RWPE1 (cell line): ENCODE measurements at places on chromosomes 16 and 17.
A peak's percentile ranks its signal among the peaks of the same experiment; 100 is the strongest.

GRCh38 chr16:50501251-50501650 lies 46.9 kb upstream of the NKD1 start:
- no peak for DNase-seq

- peak; percentile 8 for DNase-seq
Measured at GRCh38 chr16:77660311-77660710, 62.0 kb upstream of the NUDT7 start.

GRCh38 chr16:15041271-15042004 lies 14.4 kb downstream of the NTAN1 start:
- DNase-seq: peak; percentile 17

DNA sequence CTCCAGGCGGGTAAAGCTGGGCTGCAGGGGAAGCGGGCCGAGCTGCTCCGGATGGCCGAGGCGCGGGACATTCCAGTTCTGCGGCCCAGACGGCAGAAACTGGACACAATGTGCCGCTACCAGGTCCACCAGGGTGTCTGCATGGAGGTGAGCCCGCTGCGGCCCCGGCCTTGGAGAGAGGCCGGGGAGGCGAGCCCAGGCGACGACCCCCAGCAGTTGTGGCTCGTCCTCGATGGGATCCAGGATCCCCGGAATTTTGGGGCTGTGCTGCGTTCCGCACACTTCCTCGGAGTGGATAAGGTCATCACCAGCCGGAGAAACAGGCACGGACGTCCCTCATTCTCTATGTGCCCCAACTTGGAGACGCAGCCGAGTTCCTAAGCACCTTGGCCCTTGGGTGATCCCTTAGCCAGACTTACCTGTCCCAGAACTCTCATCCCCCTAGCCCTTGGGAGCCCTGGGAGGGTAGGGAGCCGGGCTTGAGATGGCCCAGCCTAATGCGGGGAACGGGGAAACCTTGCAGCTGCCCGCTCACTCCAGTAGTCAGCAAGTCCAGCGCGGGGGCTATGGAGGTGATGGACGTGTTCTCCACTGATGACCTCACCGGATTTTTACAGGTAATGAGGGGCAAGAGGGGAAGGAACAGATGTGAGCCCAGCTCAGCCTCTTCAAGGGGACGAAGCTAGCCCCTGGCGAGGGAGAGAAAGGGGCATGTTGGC lies 806 bp downstream of the MRM1 start:
- DNase-seq: no peak

DNA sequence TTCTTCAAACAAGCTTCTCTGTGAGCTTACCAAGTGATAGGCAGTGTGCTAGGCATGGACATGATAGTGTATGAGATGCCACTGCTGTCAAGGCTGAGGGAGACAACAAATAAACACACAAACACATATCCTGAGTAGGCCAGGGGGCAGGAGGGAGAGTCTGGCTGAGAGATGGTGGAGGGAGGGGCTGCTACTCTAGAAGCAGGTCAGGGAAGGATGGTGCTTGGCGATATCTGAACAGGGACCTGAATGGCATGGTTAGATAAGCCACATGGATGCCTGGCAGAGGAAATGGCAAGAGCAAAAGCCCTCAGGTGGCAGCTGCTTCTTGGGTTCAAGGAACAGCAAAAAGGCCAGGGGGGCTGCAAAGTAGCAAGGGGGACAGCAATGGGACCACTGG lies 8.6 kb upstream of the CHST6 start:
- DNase-seq: no peak

DNA sequence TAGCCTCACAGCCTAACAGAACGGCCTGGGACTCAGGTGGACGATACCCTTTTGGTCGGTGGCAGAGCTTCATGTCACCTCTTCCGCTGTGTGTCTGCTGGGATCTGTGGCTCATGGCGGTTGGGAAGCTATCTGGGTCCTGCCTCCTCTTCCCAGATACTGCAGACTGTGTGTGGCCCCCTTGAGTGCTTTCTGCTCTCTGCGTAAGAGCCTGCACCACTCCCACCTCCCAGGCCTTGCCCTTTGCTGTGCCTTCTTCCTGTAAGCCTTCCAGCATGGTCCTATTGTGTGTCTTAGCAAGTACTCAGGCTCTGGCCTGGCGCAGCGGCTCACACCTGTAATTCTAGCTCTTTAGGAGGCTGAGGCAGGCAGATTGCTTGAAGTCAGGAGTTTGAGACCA lies 17.5 kb upstream of the ADCY7 start:
- no peak for DNase-seq

DNA sequence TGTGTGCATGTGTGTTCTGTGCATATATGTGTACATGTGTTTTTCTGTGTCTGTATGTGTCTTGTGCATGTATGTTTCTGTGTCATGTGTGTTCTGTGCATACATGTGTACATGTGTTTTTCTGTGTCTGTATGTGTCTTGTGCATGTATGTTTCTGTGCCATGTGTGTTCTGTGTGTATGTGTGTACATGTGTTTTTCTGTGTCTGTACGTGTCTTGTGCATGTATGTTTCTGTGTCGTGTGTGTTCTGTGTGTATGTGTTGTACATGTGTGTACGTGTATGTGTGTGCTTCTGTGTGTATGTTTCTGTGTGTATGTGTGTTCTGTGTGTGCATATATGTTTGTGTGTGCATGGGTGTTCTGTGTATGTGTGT lies 8.4 kb upstream of the RAB37 start:
- DNase-seq: no peak

DNA sequence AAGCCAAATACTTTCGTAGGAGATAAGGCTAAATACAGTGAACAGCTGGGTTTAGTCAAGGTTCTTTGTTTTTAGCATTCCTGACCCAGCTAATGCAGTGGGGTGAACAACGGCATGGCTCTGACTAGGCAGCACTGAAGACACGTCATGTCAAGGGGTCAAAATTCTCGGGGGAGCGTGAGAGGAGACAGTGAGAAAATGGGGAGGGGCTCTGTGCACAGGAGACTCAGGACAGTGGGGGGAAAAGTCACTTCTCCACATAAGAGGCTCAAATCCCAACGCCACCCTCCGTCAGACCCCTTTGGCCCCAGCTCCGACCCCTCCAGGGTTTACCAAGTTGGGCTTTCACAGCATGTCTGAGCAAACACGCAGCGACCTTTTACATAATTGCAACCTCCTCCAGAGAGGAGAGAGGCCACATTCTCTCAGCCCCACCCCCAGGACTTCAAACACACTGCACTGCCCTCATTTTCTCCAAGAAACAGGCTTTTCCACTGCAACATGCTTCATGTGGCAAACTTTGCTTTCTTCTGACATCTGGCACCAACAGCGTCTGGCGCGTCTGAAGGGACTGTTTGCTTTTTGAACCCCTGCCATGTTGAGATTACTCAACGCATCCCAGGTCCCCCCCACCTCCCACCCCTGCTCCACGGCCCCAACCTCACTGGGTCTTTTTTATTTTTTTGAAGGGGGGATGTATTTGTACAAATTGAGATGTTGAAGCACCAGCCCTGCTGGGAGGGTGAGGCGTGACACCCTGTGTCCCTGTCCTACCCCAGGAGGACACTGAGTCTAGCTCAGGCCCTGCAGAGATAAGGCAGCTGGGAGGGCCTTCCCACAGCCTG lies 30.0 kb downstream of the AXIN2 start:
- DNase-seq: no peak

GRCh38 chr17:49582055-49582722 lies 6.5 kb downstream of the NXPH3 start:
- DNase-seq: no peak

DNA sequence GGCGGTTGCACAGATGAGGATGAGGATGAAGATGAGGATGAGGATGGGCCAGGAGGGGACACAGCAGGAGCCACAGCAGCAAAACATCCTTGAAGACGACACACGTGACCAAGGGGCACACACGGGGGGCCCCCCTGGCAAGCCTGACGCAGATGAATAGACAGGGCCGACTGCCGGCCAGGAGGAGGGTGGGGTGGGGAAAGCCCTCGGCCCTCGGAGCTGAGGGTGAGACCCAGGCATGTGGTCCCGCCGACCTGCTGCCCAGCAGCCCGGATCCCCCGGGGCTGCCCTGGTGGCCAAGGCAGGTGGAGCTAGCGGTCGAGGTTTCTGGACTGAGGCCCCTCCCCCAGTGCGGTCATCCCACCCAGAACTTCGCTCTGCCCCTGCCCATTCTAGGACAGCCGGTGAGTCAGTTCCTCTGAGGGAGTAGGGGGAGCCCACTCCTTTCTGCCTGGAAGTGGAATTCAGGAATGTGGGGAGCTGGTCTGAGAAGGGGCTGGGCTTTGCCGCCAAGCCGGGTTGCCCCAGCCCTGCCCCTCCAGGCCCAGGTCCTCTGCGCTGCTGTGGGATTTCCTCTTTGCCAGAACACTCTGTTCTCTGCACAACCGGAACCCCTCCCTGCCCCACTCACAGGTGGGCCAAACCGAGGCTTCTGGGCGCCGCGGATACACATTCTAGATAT lies 9.9 kb downstream of the CYGB start:
- no peak for DNase-seq

DNA sequence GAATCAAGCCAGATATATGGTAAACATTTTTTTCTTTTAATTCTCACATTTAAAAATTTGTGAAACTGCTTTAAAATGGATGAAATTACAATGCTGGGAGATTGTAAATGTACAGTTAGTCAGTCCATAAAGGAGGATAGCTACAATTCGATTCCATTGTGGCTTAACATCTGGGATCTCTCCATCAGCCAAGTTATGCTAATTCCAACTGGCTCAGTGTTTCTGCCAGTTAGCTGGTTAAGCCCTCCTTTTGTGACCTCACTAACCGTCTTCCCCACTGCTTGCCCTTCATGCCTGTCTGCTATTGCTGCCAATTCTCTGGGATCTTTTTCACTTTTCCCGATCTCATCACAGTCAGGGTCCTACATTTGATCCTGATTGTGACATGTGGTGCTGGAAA lies 1347.6 kb downstream of the CDH11 start:
- DNase-seq: no peak

DNA sequence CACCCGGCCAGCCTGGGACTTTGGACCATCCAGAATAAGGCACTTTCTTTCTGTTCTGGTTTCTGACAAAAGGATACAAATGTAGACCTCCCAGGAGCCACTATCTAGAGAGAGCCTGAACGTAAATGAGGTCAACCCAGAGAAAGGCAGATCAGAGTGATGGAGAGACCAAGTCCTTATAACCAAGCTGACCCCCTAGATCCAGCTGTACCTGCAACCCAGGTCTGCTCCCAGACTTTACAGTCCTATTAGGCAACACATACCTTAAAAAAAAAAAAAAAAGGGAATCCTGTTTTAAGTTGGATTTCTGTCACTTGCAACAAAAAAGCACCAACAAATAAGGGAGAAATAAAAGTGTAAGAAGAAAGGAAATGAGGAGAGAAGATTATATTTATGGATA lies 23.2 kb downstream of the CPPED1 start:
- no peak for DNase-seq

GRCh38 chr16:52740766-52741165 lies 193.8 kb upstream of the TOX3 start:
- no peak for DNase-seq

DNA sequence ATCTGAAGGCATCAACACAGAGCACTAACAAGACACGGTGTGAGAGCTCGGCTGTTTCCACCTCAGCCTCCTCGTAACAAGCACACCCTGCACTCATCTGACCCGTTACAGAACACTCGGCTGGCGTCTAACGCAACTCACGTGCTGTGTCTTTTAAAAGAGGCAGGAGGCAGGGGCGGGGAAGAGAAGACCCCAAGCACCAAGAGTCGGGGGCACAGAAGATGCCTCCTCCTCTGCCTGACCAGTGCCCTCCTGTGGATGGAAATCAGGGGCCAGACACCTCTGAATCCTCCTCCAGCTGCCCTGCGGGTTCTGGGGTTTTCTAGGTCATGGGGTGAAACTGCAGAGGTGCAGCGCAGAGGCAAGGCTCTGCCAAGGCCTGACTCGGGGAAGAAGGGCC lies 74.3 kb downstream of the ZNF778 start:
- no peak for DNase-seq

DNA sequence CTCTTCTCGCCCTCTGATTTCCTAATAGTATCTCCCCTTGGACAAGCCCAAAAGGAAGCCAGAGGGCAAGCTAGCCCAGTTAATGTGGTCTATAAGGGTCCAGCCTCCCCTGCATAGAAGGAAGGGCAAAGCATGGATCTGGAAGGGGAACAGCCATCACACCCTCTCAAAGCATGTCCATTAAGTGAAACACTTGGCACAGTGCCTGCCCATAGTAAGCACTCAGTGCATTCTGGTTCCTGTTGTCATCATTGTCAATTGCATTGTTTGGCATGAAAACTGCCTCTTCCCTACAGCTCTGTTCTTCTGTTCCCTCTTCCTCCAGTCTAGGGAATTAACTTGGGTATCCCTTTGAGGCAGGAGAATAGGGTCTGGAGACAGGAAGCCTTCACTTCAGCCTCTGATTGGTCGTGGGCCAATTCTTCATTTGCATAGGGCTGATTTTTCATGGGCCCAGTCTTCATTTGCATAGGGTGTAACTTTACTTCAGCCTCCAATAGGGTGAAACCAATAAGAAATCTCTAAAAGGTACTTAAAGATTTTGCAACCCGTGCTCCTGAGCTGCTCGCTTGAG lies 81.4 kb downstream of the C17orf67 start:
- DNase-seq: no peak

- peak; percentile 96 for DNase-seq
Measured at GRCh38 chr17:74943808-74944522, 8.3 kb downstream of the OTOP3 start.

GRCh38 chr16:4384509-4384942 lies 12.9 kb downstream of the VASN start:
- no peak for DNase-seq
